ENCODE measurements at places on chromosomes 4 and X. TPM values are rescaled to one million over a fixed set of nuclear protein-coding genes. Genes with fewer than 3 reads are reported as not detected.

The F11 gene
- total RNA-seq: not detected

The ABLIM2 gene
- 5.8 TPM for total RNA-seq

The NUDT11 gene
- 10.8 TPM for total RNA-seq

The UCP1 gene
- not detected for total RNA-seq

The AKAP14 gene
- not detected for total RNA-seq

The GIMD1 gene
- total RNA-seq: not detected

The PHKA1 gene
- 5.2 TPM for total RNA-seq

The ETDA gene
- total RNA-seq: not detected

The SPATA18 gene
- 13.6 TPM for total RNA-seq
